ENCODE measurements at places on chromosomes 1 and 21.

DNA sequence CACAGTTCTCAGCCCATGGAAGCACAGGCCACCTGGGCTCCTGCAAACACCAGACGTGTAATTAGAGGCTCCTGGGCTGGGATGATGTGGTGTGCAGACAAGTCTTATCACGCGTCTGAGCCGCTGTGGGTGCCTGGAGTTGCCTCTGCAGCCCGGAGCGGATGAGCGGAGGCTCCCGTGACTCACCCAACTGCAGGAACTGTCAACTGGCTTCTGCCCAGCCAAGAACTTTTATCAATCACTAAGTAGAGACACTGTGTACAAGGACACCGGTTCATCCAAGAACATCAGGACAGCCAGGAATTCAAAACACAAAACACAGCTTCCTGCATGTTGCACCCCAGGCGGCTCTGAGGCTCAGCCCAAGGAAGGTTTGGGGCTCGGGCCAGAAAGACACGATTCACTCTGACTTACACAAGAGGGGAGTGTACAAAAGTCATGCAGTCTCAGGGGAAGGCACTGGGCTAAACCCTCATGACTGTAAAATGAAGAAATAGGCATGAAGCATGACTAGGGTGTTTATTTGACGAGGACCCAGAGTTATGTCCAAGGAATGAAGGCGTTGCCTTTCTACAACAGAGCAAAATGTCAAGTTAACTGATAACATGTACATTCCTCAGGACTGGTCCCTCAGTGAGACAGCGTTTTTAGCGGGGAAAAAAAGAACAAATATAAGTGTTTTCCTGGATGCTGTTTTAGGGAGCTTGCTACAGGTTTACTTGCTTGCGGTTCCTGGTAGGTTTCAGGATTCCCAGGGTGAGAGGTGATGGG lies 21.1 kb downstream of the ERRFI1 start:
- no peak for DNase-seq

DNA sequence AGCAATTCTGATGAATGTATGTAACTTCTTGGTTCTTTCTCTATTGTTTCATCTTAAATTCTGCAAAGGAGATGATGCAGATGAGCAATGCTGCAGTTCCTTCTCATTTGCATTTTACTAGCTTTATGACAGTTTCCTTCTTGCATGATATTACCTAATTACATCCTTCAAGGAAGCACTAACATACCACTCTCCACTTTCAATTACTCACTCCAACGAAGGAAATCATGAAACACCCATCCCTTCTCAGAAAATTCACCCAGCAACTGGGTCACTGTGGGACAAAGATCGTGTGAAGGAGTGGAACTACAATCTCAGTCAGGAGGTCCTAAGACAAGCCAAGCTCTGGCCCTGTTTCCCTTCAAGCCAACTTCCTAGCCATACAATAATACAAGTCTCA lies 142.3 kb downstream of the CHD1L start:
- no peak for DNase-seq

GRCh38 chr1:11068600-11069473 lies 9.0 kb upstream of the SRM start:
- no peak for DNase-seq

GRCh38 chr1:87219626-87220025 lies 109.1 kb upstream of the LMO4 start:
- no peak for DNase-seq

DNA sequence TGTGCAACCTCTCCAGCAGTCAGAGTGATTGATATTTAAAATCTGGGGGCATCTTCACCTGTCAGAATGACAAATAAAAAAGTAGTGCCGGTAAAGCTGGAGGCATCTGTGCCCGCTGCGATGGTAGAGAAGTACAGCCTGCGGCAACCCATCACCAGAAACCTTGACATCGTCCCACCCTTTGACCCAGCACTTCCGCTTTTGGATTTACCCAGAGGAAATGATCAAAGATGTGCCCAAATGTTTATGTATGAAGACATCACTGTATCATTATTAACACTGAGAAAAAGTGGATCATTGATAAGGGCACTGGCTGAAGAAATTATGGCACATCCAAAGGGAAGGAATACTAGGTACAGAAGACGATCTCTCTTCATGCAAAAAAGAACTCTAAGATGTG lies 96.0 kb downstream of the PGBD5 start:
- no peak for DNase-seq

DNA sequence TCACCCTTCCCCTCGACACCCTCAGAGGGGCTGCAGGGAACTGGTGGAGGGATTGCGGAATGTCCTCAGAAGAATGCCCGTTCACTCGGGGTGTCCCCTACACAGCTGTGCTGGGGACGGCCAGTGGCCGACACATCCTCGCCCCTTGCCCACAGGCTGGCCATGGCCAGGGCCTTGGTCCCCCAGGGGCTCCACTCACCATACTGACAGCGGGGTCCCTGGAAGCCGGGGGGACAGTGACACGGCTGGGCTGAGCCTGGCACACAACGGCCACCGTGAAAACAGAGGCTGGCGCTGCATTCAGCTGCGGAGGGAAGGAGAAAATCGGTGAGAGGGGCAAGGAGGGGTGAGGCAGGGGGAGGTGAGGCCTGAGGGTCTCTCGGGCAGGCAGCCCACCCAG lies 31.7 kb downstream of the MEGF6 start:
- DNase-seq: no peak

GRCh38 chr21:31455506-31455905 lies 111.4 kb upstream of the TIAM1 start:
- no peak for DNase-seq

- DNase-seq: peak; percentile 42
Measured at GRCh38 chr1:27605796-27606707, 2.1 kb upstream of the AHDC1 start.

- DNase-seq: no peak
Measured at GRCh38 chr21:16211339-16212303, 481.8 kb downstream of the USP25 start.

DNA sequence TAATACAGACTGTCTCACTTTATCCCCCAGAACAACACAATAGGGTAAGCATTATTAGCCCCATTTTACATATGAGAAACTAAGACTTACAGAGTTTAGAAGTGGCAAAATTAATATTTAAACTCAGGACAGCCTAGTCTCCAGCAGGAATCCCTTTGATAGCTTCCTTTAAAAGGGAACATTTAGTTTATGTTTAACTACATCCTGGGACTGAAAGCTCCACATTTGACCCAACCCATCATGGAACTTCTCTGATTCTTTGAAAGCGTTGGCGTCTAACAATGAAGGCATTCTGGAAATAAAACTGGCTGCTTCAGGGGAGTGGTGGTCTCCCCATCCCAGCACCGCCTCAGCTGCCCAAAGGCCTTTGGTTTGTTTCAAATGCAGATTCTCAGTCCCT lies 250.6 kb upstream of the NFIA start:
- DNase-seq: no peak

- no peak for DNase-seq
Measured at GRCh38 chr1:108749081-108749480, 2.6 kb downstream of the STXBP3 start.

- no peak for DNase-seq
Measured at GRCh38 chr1:222106377-222106776, 364.5 kb upstream of the DUSP10 start.

DNA sequence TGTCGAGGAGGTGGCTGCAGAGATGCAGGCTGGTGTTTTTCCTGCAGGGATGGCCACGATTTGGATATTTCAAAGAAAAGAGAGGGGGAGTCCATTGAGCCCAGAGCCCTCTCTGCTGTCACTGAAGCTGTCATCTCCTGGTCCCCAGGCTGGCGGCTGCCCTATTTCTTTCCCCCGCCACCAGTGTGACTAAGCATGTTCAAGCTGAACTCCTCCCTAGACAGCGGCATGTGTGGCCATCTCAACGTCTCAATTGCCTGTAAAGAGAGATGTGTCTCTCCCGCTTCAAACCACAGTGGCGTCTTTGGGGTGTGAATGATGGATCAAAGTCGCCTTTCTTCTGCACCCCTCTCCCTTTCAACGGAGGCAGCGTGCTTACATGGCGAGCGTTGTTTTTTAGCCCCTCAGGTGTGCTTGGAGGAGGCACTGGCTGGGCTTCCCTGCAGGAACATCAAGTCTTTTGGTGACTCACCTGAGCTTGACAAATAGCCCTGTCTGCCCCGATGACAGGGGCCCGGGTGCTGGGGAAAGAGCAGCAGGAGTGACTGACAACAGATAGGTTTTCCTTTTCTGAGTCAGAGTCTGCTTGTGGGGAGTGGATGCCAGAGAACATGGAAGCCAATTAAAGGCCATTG lies 346.4 kb upstream of the AJAP1 start:
- DNase-seq: no peak

DNA sequence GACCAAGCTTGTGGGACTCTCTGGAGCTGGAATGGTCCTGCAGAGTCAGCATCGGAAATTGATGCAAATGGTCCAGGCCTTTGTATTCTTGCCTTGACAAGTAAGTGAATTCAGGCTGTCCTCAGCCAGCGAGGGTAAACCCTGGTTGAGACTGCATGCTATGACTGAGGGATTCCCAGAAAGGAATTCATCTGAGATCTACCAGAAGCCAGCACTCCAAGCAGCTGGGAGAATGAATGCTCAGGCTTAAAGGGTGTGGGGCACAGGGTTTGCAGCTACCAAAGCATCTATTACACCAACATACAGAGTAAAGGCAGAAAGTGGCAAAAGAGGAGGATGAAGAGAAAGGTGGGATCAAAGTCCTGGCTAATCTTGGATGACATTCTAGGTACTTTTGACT lies 257.0 kb upstream of the LYPLAL1 start:
- DNase-seq: no peak

DNA sequence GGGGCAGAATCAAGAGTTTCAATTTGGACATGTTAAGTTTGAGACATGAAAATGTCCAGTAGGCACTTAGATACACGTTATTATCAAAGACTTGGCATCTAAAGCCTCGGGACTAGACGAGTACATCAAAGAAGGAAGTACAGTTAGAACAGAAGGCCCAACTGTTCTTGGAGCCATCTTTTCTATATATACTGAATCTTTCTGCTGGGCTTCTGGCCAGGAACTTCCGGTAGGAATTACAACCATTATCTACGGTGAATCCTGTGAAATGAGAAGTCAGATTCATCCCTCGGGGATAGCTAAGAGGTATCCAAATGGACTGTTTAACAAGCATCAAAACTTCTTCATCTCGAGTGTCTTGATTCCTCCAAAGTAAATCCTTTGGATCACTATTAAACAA lies 34.4 kb upstream of the NRDC start:
- no peak for DNase-seq

DNA sequence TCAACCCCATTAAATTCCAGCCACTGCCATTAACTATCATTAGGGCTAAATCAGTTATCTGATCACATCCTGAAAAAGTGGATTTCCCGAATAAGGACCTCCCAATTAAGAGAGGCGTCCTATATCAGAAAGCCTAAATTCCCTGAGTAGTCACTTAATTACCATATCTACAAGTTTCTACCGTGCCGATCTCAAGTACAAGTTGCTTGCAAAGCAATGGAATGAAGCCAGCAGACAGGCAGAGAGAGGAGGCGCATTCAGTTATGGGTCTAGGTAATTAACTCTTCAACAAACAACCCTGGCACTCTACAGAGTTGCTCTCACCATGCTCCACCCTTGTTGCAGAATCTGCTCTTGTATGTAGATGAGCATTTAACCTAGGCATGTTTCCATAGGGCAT lies 494.6 kb upstream of the RUNX1 start:
- no peak for DNase-seq

DNA sequence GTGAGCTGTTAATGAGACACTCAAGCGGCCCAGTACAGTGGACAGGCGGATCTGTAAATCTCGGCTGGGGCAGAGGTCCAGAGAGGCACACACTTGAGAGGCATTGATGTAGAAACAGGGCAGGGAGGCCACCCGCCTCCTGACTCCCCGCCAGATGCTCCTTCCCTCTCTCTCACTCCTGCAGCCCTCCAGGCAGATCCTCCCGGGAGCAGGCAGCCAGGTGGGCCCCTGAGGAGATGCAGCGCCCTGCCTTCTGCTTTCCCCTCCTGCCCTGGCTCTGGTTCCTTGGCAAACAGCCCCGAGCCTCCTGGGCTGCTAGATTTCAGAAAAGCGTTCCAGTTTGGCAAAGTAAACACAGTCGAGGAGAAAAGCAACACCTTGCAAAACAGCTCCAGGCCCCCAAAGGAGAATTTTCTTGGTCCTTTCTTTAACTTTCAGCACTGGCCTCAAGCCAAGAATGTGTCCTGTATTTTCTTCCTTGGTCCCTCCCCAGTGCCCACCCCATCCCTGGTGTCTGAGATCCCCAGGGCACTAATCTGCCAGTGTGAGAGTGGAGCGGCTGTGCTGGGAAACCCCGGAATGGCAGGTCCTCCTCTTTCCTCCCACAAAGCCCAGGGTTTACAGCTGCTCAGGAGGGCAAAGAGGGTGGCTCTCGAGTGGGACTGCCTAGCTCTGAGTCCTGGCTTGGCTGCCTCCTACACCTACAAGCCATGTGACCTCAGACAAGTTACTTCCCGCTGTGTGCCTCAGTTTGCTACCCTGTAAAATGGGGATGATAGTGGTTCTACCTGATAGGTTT lies 29.4 kb upstream of the IFNLR1 start:
- DNase-seq: no peak

- DNase-seq: no peak
Measured at GRCh38 chr1:116847688-116848531, 61.8 kb upstream of the PTGFRN start.

GRCh38 chr1:76503100-76503499 lies 364.2 kb upstream of the ST6GALNAC5 start:
- DNase-seq: no peak

DNA sequence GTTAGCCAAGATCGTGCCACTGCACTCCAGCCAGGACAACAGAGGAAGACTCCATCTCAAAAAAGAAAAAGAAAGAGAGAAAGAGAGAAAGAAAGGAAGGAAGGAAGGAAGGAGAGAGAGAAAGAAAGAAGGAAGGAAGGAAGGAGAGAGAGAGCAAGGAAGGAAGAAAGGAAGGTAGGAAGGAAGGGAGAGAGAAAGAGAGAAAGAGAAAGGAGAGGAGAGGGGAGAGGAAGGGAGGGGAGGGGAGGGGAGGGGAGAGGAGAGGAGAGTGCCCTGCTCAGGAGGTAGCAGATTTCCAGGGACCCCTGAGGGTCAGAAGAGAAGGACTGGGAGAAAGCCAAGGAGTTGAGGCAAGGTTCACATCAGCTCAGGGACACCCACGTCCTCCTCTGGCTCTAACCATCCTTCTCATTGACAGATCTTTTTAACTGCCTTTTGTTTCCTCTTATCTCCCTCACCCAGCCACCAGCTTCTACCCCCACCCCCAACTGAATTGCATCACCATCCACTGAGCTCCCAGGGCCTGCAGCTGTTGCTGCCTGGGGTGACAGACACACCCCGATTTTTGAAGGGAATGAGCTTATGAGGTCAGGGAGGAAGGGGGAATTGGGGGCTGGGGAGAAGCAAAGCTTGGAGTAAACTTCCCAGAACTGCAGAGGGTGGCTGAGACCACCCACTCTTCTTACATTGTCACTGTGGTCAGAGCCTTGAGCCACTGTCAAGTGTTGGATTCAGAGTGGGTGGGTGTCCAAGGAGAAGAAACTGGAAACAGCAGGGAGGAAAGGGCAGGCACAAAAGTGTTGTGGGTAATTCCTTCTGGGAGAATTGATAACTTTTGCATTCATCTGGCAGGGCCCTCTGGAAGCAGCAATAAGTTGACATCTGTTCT lies 91.6 kb downstream of the GLUL start:
- no peak for DNase-seq

- DNase-seq: no peak
Measured at GRCh38 chr1:40634901-40635655, 30.4 kb downstream of the RIMS3 start.
